A549 treated with CpdA at 1 μM for 4 hours (cell line): ENCODE measurements at places on chromosomes 16 and 17. TPM values are rescaled to one million over a fixed set of nuclear protein-coding genes. Genes with fewer than 3 reads are reported as not detected.

DLX4 gene
- 1.4 to 3.2 TPM (median 2.6 TPM) in 5 replicates for total RNA-seq

NUBP2 gene
- total RNA-seq: 54.3 to 94.0 TPM (median 82.4 TPM) in 5 replicates

ARL17B gene
- 4.8 to 7.8 TPM (median 7.0 TPM) in 5 replicates for total RNA-seq

GRB2 gene
- 94.4 to 114 TPM (median 98.5 TPM) in 5 replicates for total RNA-seq

GCGR gene
- total RNA-seq: 0.22 to 0.65 TPM (median 0.28 TPM) in 5 replicates

GRIN2C gene
- total RNA-seq: 0.22 to 0.71 TPM (median 0.25 TPM) in 5 replicates

TBC1D3C gene
- total RNA-seq: not detected in 5 replicates

SLC16A11 gene
- not detected in 5 replicates for total RNA-seq

TSC2 gene
- total RNA-seq: 31.5 to 46.9 TPM (median 33.4 TPM) in 5 replicates

OMG gene
- total RNA-seq: not detected in 5 replicates

IGSF6 gene
- not detected in 5 replicates for total RNA-seq

TAC4 gene
- not detected in 5 replicates for total RNA-seq

SEPTIN1 gene
- total RNA-seq: 1.4 to 2.2 TPM (median 1.8 TPM) in 5 replicates

MYH8 gene
- total RNA-seq: not detected in 5 replicates

STH gene
- not detected in 5 replicates for total RNA-seq

NETO2 gene
- 89.4 to 104 TPM (median 99.8 TPM) in 5 replicates for total RNA-seq

HAP1 gene
- 1.2 to 1.9 TPM (median 1.7 TPM) in 5 replicates for total RNA-seq

ALDOA gene
- 1,596 to 1,951 TPM (median 1,926 TPM) in 5 replicates for total RNA-seq

MPO gene
- not detected in 5 replicates for total RNA-seq

ABCA6 gene
- 0.02 TPM in 1 of 5 replicates, not detected in the others for total RNA-seq

NACA2 gene
- total RNA-seq: 0.10 TPM in 1 of 5 replicates, not detected in the others

HBA1 gene
- 0.91 to 1.6 TPM (median 1.3 TPM) in 5 replicates for total RNA-seq

ZFPM1 gene
- total RNA-seq: 5.8 to 8.8 TPM (median 8.7 TPM) in 5 replicates

KRT24 gene
- total RNA-seq: not detected in 5 replicates
